Fibroblast of mammary gland (primary cell): ENCODE measurements at places on chromosomes 5 and 9.

DNA sequence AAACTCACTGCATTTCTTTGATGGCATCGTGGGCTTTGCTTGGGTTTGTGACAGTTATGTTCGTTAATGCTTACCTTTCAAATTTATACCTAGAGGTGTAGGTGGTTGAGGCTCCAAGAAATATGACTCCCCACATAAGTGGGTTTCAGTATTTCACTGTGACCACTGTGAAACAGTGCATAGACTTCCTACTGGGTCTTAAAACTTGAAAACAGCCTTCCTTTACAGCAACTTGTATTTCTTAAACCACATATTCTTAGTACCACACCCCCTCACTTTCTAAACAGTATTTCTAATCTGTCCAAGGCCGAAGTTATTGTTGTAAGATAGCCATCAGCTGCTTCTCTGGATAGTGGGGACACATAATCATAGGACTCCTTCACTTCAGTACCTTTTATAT lies 48.3 kb downstream of the TMEFF1 start:
- DNase-seq = no peak

DNA sequence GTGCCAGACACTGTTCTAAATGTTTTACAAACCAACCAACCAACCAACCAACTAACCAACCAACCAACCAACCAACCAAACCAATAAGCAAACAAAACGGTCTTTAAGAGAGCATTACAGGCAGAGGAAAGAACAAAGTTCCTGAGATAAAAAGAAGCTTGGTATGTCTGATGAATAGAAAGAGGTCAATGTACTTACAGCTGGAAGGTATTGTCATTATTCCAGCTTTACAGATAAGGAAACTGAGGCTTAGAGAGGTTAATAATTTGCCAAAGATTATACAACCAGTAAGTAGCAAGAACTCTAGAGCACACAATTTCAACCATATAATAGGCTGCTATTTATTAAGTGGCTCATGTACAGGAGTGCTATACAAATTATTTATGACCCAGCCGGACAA lies 29.6 kb downstream of the C9orf57 start:
- DNase-seq = no peak

GRCh38 chr9:6829027-6829426 lies 71.3 kb downstream of the KDM4C start:
- DNase-seq = peak; percentile 20

DNA sequence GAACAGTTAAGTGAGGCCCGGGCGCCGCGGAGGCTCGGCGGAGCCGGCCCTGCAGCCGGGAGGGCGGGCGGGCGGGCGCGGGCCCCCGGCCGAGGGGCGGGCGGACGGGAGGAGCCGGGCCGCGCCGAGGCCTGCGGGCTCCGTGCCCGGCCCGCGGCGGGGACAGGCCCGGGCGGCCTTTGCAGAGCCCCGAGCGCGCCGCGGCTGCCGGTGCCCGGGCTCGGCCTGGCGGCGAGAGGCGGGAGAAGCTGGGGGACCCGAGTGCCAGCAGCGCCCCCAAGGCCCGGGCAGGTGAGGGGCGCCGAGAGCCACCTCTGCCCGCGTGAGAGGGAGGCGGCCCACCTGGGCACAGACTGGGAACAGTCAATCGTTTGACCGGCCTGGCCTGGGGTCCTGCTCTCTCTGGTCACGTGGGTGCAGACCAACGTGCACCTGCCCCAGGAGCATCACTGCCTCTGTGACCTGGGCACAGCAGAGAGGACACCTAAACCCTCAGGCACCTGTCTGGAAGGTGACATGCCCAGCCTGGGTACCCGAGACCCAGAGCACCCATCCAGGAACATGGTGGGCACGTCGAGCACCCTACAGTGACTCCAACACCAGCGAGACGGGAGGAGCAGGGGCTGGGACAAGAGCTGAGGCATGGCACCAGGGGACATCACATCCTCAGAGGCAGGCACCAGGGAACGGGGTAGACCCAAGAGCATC lies 531 bp downstream of the MVB12B start:
- DNase-seq = no peak

GRCh38 chr5:7040111-7040510 lies 326.9 kb downstream of the TENT4A start:
- DNase-seq = no peak

GRCh38 chr5:78611126-78611605 lies 37.4 kb downstream of the LHFPL2 start:
- no peak for DNase-seq

GRCh38 chr5:96657068-96657467 lies 5.1 kb upstream of the CAST start:
- peak; percentile 96 for DNase-seq
